ENCODE measurements at places on chromosomes 7 and 10.

DNA sequence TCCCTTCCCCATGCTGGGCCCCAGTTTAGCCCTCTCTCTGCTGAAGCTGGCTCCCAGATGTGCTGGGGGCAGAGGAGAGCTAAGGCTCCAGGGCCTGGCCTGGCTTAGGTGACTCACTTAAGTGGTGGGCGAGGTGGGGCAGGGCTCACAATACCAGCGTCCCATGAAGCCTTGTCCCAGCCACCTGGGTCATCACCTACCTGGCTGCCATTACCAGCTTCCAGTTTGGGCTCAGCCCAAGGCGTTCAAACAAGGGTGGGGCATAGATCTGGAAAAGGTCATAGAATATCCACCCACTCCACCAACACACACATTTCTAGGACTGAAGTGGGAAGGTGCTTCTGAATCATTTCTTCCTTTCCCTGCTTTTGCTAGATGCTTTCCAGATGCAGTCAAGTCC lies 8.3 kb downstream of the KAZALD1 start:
- no peak for DNase-seq

GRCh38 chr10:641149-642010 lies 48.1 kb downstream of the DIP2C start:
- DNase-seq: no peak

DNA sequence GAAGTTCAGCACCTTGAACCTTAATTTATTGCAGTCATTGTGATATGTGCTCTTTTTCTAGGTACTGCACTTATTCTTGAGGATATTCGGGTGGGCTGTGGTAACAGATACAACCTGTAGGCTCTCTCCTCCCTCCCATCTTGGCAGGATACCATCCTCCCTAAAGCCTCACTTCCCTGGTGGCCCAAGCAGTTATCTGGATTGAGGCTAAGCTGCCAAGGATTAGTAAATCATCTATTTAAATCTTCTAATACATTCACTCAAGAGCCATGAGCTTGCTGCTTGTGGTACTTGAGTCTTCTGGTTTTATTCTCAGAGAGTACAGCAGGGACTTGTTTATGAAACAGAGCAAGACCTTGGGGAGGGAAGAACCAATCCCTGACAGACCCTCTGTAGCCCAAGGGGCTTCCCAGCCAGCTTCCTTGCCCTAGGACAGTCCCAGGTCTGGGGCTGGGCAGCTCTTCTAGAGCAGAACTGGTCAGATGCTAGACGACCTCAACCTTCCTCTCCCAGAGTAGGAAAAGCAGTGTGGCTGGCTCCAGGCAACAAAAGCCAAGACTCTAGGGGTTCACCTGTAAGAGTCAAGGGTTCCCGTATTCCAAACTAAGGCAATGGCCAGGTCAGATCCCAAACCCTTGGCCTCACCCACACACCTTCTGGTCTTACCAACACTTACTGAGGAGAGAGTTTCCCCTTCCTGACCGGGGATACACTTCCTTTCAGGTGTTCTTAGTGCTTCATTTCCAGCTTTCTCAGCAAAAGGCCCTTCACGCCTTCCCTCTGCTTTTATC lies 21.3 kb downstream of the WNT8B start:
- DNase-seq: no peak

- no peak for DNase-seq
Observed at GRCh38 chr7:139973101-139974050, 89.4 kb downstream of the PARP12 start.

- no peak for DNase-seq
Observed at GRCh38 chr7:106270122-106270977, 14.4 kb downstream of the NAMPT start.

GRCh38 chr7:111931016-111931517 lies 275.1 kb downstream of the DOCK4 start:
- DNase-seq: no peak

DNA sequence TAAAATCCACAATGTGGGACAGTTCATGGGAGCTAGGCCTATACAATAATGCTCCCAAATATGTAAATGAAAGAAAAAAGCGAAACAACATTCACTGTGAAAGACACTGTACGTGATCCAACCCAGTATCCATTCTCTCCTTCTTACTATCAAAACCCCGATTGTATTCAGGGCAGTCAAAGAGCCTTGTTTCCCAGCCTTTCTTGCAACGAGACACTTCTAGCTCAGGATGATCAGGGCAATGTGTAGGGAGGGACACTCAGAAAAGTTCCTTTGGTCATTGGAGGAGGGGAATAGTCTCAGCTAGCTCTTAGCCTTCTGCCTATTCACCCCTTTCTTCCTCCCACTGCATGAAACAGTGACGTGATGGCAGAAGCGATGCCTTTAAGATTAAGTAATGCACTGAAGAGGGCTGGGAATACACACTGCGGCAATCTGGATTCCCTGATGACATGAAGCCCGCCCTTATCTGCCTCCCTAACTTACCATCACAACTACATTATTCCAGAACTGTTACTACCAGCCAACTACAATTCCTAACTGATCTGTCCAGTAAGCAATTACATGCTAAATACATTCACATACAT lies 27.3 kb downstream of the UBE2H start:
- DNase-seq: no peak

- DNase-seq: no peak
Observed at GRCh38 chr7:74713567-74713966, 56.0 kb downstream of the GTF2I start.

DNA sequence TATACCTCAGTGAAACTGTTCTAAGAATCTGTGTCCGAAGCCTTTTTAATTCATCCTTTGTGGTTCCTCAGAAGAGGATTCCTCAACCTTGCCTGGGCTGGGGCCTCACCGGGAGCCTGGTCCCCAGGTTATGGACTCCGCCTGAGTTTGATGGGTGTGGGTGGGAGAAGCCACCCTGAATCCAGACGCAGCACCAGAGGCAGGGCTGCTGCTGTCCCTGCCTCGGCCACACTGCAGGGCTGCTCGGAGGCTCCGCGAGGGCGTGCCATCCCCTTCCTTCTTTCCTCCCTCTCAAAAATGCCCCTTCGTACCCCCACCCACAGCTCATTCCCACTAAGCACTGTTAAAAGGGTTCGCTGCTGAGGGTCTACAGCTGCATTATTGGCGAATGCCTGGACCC lies 146.3 kb downstream of the ADARB2 start:
- DNase-seq: no peak

GRCh38 chr7:138875794-138876193 lies 77.8 kb upstream of the ATP6V0A4 start:
- no peak for DNase-seq

DNA sequence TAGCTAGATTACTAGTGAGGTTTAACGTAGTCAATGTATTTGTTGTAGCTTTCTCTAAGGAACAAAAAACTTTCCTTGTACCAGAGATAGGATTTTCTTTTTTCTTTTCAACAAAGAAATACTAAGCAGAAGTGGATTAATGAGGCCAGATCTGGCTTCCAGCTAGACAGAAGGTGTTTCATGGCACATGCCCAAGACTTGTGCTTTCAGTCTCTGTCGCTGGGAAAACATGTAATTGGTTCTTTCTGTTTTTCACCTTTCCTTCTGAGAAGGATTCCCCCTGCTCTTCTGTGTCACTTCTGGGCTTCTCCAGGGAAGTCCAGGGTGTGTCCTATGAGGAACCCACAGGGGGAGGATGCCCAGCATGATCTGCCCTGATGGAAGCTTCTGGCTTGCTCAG lies 492.2 kb downstream of the CCSER2 start:
- no peak for DNase-seq

GRCh38 chr7:139629392-139630082 lies 106.1 kb downstream of the CLEC2L start:
- no peak for DNase-seq

GRCh38 chr7:117707080-117707479 lies 166.2 kb downstream of the CTTNBP2 start:
- no peak for DNase-seq

GRCh38 chr7:13751766-13752165 lies 237.7 kb downstream of the ETV1 start:
- DNase-seq: peak; percentile 4

GRCh38 chr10:132061030-132061429 lies 4.7 kb upstream of the JAKMIP3 start:
- DNase-seq: no peak

DNA sequence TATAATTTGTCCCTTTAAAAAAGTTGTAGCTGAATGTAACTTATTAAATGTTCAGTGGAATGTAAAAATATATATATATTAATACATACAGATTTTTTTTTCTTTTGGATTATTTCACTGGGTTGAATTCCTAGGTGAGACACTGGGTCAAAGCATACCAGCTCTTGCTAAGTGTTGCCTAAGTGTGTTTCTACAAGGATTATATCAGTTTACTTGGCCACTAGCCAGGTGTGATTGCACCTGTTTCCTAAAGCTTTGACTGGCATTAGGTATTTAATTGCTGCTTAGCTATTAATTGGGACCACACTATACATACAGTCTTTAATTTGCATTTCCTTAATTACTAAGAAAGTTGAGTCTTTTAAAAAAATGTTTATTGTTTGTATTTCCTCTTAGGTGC lies 5.5 kb upstream of the ELOVL3 start:
- no peak for DNase-seq

DNA sequence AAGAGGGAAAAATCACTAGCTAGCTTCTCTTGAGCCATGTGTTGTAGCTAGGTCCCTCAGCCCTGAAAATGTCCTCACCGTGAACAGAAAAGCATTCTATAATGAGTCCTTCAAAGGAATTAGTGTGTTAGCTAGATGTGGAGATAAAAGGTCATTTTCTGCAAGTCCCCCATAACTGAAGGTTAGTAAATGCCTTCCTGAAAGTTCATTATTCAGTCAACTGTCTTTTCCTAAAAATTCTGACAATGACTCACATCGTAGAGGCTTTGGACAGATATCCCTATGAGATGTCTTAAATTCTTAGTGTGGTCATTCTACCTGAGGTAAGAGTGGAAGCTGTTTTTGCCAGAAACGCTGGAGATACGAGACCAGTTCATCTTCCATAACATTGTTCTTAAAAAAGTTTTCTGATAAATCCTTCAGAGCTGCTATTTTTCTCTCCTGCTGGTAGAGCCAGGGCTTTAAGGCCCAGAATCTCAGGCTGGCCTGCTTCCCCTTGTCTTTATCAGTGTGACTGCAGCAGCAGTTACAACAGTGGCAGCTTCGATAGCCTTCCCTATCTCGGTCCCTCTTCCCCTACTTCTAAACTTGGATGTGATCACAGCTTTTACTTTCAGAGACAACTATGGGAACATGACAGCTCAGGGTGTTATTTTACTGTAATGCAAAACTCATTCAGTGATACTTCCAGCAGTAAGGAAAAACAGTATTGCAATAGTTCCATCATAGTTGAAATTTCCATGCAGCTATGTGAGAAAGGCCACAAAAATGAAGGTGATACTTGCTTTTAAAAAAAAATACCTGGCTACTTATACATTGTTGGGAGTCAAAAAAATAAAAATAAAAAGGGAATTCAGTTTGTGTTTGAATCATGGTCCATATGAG lies 37.3 kb upstream of the PRKAR2B start:
- no peak for DNase-seq

- DNase-seq: no peak
Observed at GRCh38 chr7:479948-480499, 39.6 kb downstream of the PDGFA start.
